HCT116 (cell line): ENCODE measurements at places on chromosomes 7 and 10. TPM values are rescaled to one million over a fixed set of nuclear protein-coding genes. Genes with fewer than 3 reads are reported as not detected.
A peak's percentile ranks its signal among the peaks of the same experiment; 100 is the strongest.

The UTF1 gene
- total RNA-seq = not detected

The PLCE1 gene
- 2.5 TPM for total RNA-seq

The TMEM225B gene
- 3.1 TPM for total RNA-seq

The EZH2 gene
- 55.2 TPM for total RNA-seq

The DMTF1 gene
- 56.3 TPM for total RNA-seq

The POLR2J2 gene
- 6.2 TPM for total RNA-seq

The VIPR2 gene
- 0.10 TPM for total RNA-seq

The MYH16 gene
- 0.57 TPM for total RNA-seq

The HEPACAM2 gene
- total RNA-seq = not detected

The LAMTOR4 gene
- 152 TPM for total RNA-seq

- no peaks in the 10 kb centered on the region for H3K27me3 ChIP-seq
- no peak overlapping the region for H3K27ac ChIP-seq
- H3K36me3 ChIP-seq = no peaks in the 10 kb centered on the region
- no peak for DNase-seq
- no peak overlapping the region for H3K4me3 ChIP-seq
- no peaks in the 10 kb centered on the region for H3K4me1 ChIP-seq
Measured at GRCh38 chr10:60430836-60431597, 41.3 kb upstream of the ANK3 start.

- no peaks in the 10 kb centered on the region for H3K4me1 ChIP-seq
- DNase-seq = no peak
- H3K27ac ChIP-seq = no peak overlapping the region
- H3K27me3 ChIP-seq = no peaks in the 10 kb centered on the region
- H3K36me3 ChIP-seq = peaks cover 57% of the 10 kb centered on the region
- no peak overlapping the region for H3K4me3 ChIP-seq
Measured at GRCh38 chr10:124997306-124997705, 55.4 kb downstream of the ZRANB1 start.

- H3K36me3 ChIP-seq = no peaks in the 10 kb centered on the region
- no peaks in the 10 kb centered on the region for H3K27me3 ChIP-seq
- no peak for DNase-seq
- H3K4me1 ChIP-seq = peaks cover 9% of the 10 kb centered on the region
- H3K4me3 ChIP-seq = no peak overlapping the region
Measured at GRCh38 chr10:95400787-95401186, 110.0 kb upstream of the PDLIM1 start.

- no peak overlapping the region for H3K4me3 ChIP-seq
- no peaks in the 10 kb centered on the region for H3K27me3 ChIP-seq
- H3K36me3 ChIP-seq = no peaks in the 10 kb centered on the region
- H3K4me1 ChIP-seq = no peaks in the 10 kb centered on the region
- no peak overlapping the region for H3K27ac ChIP-seq
- no peak for DNase-seq
Measured at GRCh38 chr7:154855366-154855765, 147.6 kb downstream of the PAXIP1 start.

DNA sequence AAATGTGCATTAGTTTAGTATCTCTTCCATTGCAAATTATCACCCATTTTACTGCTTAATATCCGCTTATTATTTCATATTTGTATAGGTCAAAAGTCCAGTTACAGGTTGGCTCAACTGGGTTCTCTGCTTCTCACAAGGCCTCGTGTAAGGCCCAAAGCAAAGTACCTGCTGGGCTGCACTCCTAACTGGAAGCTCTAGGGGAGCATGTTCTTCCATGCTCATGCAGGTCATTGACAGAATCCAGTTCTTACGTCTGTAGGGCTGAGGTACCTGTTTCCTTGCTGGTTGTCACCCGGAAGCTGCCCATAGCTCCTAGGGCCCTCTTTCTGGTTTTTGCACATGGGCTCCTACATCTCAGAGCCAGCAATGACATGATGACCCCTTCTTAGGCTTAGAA, 79.6 kb downstream of the RAPGEF5 start:
- no peak overlapping the region for H3K27ac ChIP-seq
- DNase-seq = no peak
- H3K27me3 ChIP-seq = no peaks in the 10 kb centered on the region
- no peaks in the 10 kb centered on the region for H3K36me3 ChIP-seq

GRCh38 chr10:69124563-69125268, 738 bp downstream of the VPS26A start:
- no peaks in the 10 kb centered on the region for H3K27me3 ChIP-seq
- DNase-seq = peak; percentile 26
- H3K4me1 ChIP-seq = peaks cover 14% of the 10 kb centered on the region
- no peaks in the 10 kb centered on the region for H3K36me3 ChIP-seq

GRCh38 chr10:64468219-64468618, 947.0 kb downstream of the REEP3 start:
- no peak overlapping the region; the same call in 1 of the 2 replicates for H3K27ac ChIP-seq
- peaks cover 4% of the 10 kb centered on the region; the same call in 1 of the 2 replicates for H3K4me1 ChIP-seq
- H3K4me3 ChIP-seq = no peak overlapping the region
- H3K27me3 ChIP-seq = no peaks in the 10 kb centered on the region

DNA sequence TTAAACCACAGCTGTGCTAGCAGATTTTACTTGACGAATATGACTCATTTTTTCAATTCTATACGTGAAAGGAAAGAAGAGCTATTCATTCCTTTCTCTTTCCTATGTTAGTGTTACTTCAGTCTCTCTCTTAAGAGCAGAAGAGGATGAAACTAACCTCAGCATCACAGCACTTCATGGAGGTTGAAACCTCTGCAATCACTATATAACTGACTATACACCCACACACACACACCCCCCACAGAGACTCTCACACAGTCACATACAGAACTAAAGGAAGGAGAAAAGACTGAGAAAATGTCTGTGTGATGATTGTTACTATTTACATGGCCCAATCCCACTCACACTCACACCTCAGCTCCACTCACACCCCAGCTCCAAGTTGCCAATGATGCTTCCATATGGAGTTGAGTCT, 104.2 kb downstream of the KIF20B start:
- H3K27me3 ChIP-seq = no peaks in the 10 kb centered on the region
- no peak overlapping the region for H3K27ac ChIP-seq
- H3K4me1 ChIP-seq = no peaks in the 10 kb centered on the region
- H3K36me3 ChIP-seq = no peaks in the 10 kb centered on the region

DNA sequence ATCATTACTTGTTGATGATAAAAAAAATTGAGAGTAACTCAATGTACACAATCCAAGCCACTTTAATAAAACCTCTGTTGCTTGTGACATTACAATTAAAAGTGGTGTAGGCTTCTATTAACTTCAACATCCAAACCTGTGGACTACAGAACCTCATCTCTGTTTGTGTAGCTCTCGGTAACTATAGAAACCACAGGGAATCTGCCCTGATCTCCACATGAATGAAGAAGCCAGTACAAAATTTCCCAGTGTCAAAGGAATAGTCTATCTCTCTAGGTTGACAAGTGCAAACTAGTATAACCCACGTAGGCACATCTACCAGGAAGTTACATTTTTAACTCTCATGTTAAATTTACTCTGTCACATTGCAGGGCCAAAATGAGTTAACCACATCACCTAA, 204.3 kb downstream of the CHCHD3 start:
- DNase-seq = no peak
- H3K4me1 ChIP-seq = no peaks in the 10 kb centered on the region
- H3K36me3 ChIP-seq = no peaks in the 10 kb centered on the region
- H3K27ac ChIP-seq = no peak overlapping the region
- H3K4me3 ChIP-seq = no peak overlapping the region

DNA sequence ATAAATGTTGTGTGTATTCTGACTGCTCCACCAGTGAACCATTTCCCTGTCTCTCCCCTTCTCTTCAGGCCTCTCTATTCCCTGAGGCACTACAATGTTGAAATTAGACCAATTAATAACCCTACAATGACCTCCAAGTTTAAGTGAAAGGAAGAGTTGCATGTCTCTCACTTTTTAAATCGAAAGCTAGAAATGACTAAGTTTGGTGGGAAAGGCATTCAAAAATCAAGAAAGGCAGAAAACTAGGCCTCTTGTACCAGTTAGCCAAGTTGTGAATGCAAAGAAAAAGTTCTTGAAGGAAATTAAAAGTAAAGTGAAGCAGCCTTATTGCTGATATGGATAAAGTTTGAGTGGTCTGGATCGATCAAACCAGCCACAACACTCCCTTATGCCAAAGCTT, 198.3 kb upstream of the YAE1 start:
- H3K27ac ChIP-seq = no peak overlapping the region
- H3K27me3 ChIP-seq = 0 out of 2 replicates have a peak, but pooled peaks cover under 1% of the 10 kb centered on the region
- H3K4me3 ChIP-seq = no peak overlapping the region
- DNase-seq = no peak
- no peaks in the 10 kb centered on the region for H3K4me1 ChIP-seq

DNA sequence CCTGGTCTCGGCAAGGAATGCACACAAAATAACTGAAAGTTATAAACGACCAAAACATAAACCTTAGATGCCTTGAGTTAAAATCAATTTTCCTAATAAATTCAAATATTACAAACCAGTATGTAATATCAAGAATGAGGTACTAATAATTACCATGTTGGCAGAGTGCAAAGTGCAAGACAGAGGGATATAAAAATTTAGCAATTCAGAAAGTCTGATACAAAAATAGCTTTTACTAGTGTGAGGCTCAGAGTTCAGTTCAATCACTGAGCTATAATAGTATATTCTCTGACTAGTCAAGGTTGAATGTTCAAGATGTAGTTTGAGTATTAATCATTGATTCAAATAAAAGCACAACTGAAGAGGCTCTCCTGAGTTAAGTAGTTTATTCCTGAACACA, 4.8 kb upstream of the AUTS2 start:
- DNase-seq = no peak
- no peaks in the 10 kb centered on the region for H3K4me1 ChIP-seq
- no peaks in the 10 kb centered on the region for H3K27me3 ChIP-seq
- H3K4me3 ChIP-seq = no peak overlapping the region

DNA sequence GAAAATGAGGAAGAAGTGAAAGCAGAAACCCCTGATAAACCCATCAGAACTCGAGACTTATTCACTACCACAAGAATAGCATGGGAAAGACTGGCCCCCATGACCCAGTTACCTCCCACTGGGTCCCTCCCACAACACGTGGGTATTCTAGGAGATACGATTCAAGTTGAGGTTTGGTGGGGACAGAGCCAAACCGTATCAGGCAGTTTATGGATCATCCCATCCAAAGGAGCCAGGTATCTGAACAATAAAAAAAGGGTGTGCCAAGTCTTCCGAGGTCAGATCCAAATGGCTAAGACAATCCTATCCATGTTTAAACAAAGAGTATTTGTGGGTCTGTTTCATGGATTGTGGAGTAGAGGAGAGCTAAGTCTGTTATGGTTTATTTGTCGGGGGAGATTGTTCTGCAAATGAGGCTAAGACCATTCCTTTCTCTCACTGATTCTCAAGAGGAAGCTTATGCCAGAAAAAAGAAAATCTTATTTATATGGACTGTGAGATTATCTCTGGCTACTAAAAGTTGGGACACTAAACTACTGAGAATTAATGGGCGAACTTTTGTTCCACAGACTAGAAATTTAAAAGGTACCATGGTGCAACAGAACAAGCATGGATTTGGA, 203.7 kb downstream of the IPMK start:
- H3K27me3 ChIP-seq = no peaks in the 10 kb centered on the region
- H3K4me1 ChIP-seq = no peaks in the 10 kb centered on the region
- H3K4me3 ChIP-seq = no peak overlapping the region
- H3K36me3 ChIP-seq = no peaks in the 10 kb centered on the region

GRCh38 chr10:63758080-63758479, 236.9 kb downstream of the REEP3 start:
- no peak overlapping the region for H3K4me3 ChIP-seq
- no peaks in the 10 kb centered on the region for H3K4me1 ChIP-seq
- DNase-seq = no peak

- peak overlapping the region; percentile 24; the same call in 1 of the 2 replicates for H3K4me3 ChIP-seq
- no peaks in the 10 kb centered on the region for H3K36me3 ChIP-seq
- no peak overlapping the region for H3K27ac ChIP-seq
- no peak for DNase-seq
- H3K27me3 ChIP-seq = no peaks in the 10 kb centered on the region
- peaks cover 10% of the 10 kb centered on the region; the same call in 1 of the 2 replicates for H3K4me1 ChIP-seq
Measured at GRCh38 chr7:12569673-12570072, 847 bp upstream of the SCIN start.

DNA sequence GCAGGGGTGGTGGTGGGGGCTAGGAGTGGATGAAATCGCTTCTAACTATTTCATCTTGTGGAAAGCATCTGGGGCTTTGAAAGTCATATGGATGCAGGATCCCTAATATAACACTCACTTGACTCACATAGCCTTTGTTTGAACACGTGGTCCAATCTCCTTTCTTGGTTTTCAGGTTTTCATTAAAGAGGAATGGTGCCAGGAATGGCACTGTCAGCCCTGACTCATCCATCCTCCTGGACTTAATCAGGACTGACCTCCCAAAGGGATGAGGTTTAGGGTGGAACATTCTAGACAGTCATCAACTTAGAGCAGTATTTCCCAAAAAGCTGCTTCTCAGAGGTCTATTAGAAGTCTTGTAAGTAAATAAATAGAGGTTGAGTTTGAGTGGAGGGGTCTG, 162.0 kb upstream of the PLXNA4 start:
- H3K36me3 ChIP-seq = no peaks in the 10 kb centered on the region
- peak; percentile 6 for DNase-seq
- H3K27ac ChIP-seq = no peak overlapping the region
- H3K27me3 ChIP-seq = peaks cover 15% of the 10 kb centered on the region; the same call in 1 of the 2 replicates

- no peak for DNase-seq
- H3K4me1 ChIP-seq = no peaks in the 10 kb centered on the region
- H3K36me3 ChIP-seq = no peaks in the 10 kb centered on the region
- H3K4me3 ChIP-seq = no peak overlapping the region
- no peaks in the 10 kb centered on the region for H3K27me3 ChIP-seq
Measured at GRCh38 chr10:55369670-55370420, 568.8 kb upstream of the PCDH15 start.

DNA sequence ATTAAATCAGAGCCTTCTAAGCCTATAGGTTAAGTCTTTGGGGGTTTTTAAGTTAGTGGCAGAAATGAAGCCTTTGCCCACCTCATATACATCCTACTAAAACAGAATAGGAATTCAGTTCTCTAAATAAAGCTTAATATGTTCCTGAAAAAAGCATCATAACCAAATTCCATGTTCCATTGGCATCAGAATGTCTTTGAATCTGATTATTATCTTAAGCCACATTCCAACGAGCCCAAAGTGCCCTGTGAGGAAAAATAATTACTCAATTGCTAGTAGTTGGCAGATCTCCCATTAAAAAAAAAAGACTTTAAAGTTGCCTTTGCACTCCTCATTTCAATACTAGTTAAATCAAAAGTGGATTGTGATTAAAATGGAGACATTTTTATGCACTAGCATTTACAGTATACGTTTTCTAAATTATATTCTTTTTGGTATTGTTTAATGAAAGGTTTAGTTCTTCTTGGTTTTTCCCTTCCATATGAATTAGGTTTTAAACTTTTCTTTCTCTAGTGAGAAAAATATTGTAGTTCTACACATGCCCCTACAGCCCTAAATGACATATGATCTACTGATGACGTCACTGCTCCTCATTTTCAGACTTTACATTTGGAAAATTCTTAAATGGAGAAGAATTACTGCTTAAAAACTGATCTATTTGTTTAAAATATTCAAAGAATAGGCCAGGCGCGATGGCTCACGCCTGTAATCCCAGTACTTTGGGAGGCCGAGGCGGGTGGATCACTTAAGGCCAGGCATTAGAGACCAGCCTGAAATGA, 54.3 kb upstream of the CABCOCO1 start:
- H3K4me1 ChIP-seq = no peaks in the 10 kb centered on the region
- no peak overlapping the region for H3K4me3 ChIP-seq
- no peak overlapping the region for H3K27ac ChIP-seq
- H3K27me3 ChIP-seq = no peaks in the 10 kb centered on the region
- no peaks in the 10 kb centered on the region for H3K36me3 ChIP-seq

- H3K27ac ChIP-seq = no peak overlapping the region
- no peaks in the 10 kb centered on the region for H3K27me3 ChIP-seq
- no peaks in the 10 kb centered on the region for H3K4me1 ChIP-seq
- no peaks in the 10 kb centered on the region for H3K36me3 ChIP-seq
- H3K4me3 ChIP-seq = no peak overlapping the region
Measured at GRCh38 chr7:154338701-154339506, 286.7 kb downstream of the DPP6 start.

GRCh38 chr10:71264345-71265200, 52.2 kb downstream of the UNC5B start:
- no peaks in the 10 kb centered on the region for H3K27me3 ChIP-seq
- H3K4me1 ChIP-seq = peaks cover 35% of the 10 kb centered on the region
- no peaks in the 10 kb centered on the region for H3K36me3 ChIP-seq
